ENCODE measurements at places on chromosomes 13 and 19. TPM values are rescaled to one million over a fixed set of nuclear protein-coding genes. Genes with fewer than 3 reads are reported as not detected.

- H3K4me3 ChIP-seq: no peak overlapping the region
- no peaks in the 10 kb centered on the region for H3K36me3 ChIP-seq
Observed at GRCh38 chr13:114226699-114227323, 7.9 kb upstream of the CDC16 start.

DNA sequence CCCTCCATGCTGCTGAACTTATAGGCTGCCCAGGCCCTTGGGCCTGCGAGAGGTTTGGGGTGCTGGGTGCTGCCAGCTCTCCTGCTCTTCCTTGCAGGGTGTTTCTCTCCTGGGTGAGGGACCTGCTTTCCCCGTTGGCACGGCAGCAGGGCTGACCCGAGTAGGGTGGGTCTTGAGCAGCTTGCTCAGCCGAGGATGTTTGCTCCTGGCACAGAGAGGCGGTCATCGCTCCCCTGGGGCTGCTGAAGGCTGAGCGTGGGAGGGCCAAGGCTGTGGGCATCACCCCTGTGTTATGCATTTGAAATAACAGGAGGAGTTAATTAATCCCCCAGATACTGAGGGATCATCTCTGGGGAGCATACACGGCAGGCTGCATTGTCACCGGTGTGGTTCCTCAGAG is 5.3 kb downstream of the KCTD15 start:
- H3K4me1 ChIP-seq: peaks cover 10% of the 10 kb centered on the region
- H3K27me3 ChIP-seq: peaks cover 18% of the 10 kb centered on the region
- no peak overlapping the region for H3K4me3 ChIP-seq
- no peak for DNase-seq
- no peak overlapping the region for H3K27ac ChIP-seq

- no peak for DNase-seq
- H3K4me1 ChIP-seq: peaks cover 27% of the 10 kb centered on the region
- H3K27me3 ChIP-seq: peaks cover 2% of the 10 kb centered on the region
Observed at GRCh38 chr13:45301263-45301662, 39.7 kb downstream of the TPT1 start.

GRCh38 chr13:107866941-107867623 is 348.3 kb downstream of the LIG4 start:
- DNase-seq: no peak
- no peak overlapping the region for H3K27ac ChIP-seq
- no peak overlapping the region for H3K4me3 ChIP-seq
- peaks cover 38% of the 10 kb centered on the region for H3K27me3 ChIP-seq
- no peaks in the 10 kb centered on the region for H3K36me3 ChIP-seq
- H3K4me1 ChIP-seq: peaks cover 8% of the 10 kb centered on the region

GRCh38 chr19:45676851-45677263 is 8.8 kb downstream of the GIPR start:
- peaks cover 19% of the 10 kb centered on the region for H3K4me1 ChIP-seq
- peaks cover 9% of the 10 kb centered on the region for H3K27me3 ChIP-seq
- no peaks in the 10 kb centered on the region for H3K36me3 ChIP-seq
- peak; percentile 38 for DNase-seq
- peak overlapping the region; percentile 56 for H3K4me3 ChIP-seq

- DNase-seq: no peak
- no peaks in the 10 kb centered on the region for H3K36me3 ChIP-seq
- H3K4me3 ChIP-seq: no peak overlapping the region
- no peak overlapping the region for H3K27ac ChIP-seq
Observed at GRCh38 chr19:18379803-18380747, 5.9 kb upstream of the GDF15 start.

- H3K27me3 ChIP-seq: peaks cover 2% of the 10 kb centered on the region
- no peaks in the 10 kb centered on the region for H3K36me3 ChIP-seq
- H3K4me1 ChIP-seq: no peaks in the 10 kb centered on the region
- no peak for DNase-seq
Observed at GRCh38 chr13:98349731-98350305, 172.7 kb upstream of the RNF113B start.

DNA sequence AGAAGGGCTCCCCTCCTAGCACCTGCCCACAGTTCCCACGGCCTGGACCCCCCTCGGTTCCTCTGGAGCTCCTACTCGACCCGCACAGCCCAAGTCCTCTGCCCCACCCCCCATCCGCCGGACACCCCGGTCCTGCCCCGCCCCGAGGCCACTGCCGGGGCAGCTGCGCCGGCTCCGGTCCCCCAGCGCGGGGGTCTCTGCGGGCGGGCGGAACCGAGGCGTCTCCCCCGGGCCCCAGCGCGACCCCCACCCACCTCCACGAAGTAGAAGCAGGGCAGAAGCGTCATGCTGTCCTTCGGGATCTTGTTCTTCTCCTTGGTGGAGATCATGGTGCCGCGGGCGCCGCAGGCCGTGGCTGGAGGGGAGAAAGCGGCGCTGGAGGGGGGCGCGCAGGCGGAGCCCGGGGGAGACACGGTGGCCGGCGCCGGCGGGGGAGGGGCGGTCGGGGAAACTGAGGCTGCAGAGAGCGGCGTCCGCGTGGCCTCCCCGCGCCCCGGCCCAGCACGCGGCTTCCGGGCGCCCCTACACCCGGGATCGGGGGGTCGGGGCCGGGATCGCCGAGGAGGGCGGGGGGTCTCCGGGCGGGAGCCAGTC is 427 bp downstream of the PLPPR3 start:
- H3K4me1 ChIP-seq: no peaks in the 10 kb centered on the region
- no peak overlapping the region for H3K4me3 ChIP-seq
- H3K27ac ChIP-seq: no peak overlapping the region
- H3K27me3 ChIP-seq: peaks cover 21% of the 10 kb centered on the region

DNA sequence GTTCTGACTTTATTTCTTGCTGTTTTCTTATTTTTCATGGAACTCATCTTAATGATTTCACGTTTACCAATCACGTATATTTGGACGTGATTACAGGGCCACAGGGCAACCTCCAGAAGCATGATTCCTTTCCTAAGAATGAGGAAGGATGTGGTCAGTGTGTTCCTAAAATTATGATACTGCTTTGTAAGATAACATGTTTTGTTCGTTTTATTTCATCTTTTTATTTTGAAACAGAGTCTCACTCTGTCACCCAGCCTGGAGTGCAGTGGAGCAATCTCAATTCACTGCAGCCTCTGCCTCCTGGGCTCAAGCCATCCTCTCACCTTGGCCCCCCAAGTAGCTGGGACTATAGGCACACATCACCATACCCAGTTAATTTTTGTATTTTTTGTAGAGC is 24.8 kb upstream of the LAIR1 start:
- peak overlapping the region; percentile 79 for H3K4me3 ChIP-seq
- DNase-seq: no peak
- H3K27me3 ChIP-seq: peaks cover 24% of the 10 kb centered on the region
- peak overlapping the region; percentile 93 for H3K27ac ChIP-seq
- H3K36me3 ChIP-seq: peaks cover 2% of the 10 kb centered on the region

DNA sequence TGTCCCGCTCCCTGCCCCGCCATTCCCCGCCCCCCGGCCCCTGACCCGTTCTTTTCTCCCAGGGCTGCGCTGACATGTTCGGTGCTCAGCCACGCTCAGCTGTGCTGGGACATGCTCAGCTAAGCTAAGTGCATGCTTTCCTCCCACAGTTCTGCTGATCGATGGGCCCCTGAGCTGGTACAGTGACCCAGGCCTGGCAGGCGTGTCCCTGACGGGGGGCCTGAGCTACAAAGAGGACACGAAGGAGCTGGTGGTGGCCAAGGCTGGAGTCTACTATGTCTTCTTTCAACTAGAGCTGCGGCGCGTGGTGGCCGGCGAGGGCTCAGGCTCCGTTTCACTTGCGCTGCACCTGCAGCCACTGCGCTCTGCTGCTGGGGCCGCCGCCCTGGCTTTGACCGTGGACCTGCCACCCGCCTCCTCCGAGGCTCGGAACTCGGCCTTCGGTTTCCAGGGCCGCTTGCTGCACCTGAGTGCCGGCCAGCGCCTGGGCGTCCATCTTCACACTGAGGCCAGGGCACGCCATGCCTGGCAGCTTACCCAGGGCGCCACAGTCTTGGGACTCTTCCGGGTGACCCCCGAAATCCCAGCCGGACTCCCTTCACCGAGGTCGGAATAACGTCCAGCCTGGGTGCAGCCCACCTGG is 3.7 kb downstream of the TNFSF9 start:
- H3K27me3 ChIP-seq: peaks cover 34% of the 10 kb centered on the region
- no peak overlapping the region for H3K4me3 ChIP-seq
- no peak overlapping the region for H3K27ac ChIP-seq
- H3K4me1 ChIP-seq: peaks cover 63% of the 10 kb centered on the region

- no peak for DNase-seq
- no peak overlapping the region for H3K27ac ChIP-seq
- H3K4me1 ChIP-seq: no peaks in the 10 kb centered on the region
- H3K27me3 ChIP-seq: no peaks in the 10 kb centered on the region
Observed at GRCh38 chr13:38265132-38265497, 84.5 kb upstream of the UFM1 start.

DNA sequence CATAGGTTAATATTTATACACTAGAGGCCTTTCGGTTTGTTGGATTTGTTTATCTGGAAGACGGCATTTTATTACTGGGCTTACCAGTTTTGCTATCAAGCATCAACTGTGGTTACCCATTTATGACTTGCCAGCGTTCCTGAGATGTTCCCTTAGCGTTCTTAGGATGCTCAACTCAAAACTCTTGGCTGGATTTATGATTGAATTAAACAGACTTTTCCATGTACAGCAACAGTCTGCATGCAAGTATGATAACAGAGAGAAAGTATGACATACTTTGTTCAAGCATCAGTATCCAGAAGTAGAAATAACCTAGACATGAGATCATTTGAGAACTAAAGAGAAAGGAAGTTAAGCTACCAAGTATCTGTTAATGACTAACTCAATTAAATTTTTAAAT is 29.9 kb upstream of the RNF113B start:
- H3K27ac ChIP-seq: no peak overlapping the region
- no peaks in the 10 kb centered on the region for H3K36me3 ChIP-seq
- no peaks in the 10 kb centered on the region for H3K27me3 ChIP-seq
- no peaks in the 10 kb centered on the region for H3K4me1 ChIP-seq
- no peak overlapping the region for H3K4me3 ChIP-seq
- no peak for DNase-seq

DNA sequence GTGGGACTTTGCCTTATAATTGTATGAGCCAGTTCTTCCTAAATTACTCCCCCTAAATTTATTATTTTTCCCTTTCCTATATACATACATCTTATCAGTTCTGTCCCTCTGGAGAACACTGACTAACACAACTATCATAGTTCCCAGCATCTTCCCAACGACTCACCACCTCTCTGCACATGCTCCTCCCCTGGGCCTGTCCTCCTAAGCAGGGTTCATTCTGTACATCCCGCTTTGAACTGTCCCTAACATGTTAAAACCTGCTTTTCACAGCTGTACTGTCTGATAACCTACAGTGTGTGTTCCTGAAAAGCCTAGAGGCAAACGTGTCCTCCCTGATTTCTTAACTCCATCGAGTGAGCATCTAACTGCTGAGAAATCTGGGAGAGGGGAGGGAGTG is 141.7 kb downstream of the EFNB2 start:
- DNase-seq: no peak
- H3K27me3 ChIP-seq: no peaks in the 10 kb centered on the region
- no peaks in the 10 kb centered on the region for H3K4me1 ChIP-seq
- no peak overlapping the region for H3K27ac ChIP-seq

GRCh38 chr19:10817291-10818038 is 18.5 kb downstream of the TMED1 start:
- H3K27me3 ChIP-seq: no peaks in the 10 kb centered on the region
- H3K27ac ChIP-seq: no peak overlapping the region
- peaks cover 44% of the 10 kb centered on the region for H3K36me3 ChIP-seq
- DNase-seq: no peak

GRCh38 chr19:5956323-5956722 is 21.6 kb downstream of the RANBP3 start:
- H3K27ac ChIP-seq: peak overlapping the region; percentile 73
- peaks cover 20% of the 10 kb centered on the region for H3K36me3 ChIP-seq
- H3K4me3 ChIP-seq: no peak overlapping the region

DNA sequence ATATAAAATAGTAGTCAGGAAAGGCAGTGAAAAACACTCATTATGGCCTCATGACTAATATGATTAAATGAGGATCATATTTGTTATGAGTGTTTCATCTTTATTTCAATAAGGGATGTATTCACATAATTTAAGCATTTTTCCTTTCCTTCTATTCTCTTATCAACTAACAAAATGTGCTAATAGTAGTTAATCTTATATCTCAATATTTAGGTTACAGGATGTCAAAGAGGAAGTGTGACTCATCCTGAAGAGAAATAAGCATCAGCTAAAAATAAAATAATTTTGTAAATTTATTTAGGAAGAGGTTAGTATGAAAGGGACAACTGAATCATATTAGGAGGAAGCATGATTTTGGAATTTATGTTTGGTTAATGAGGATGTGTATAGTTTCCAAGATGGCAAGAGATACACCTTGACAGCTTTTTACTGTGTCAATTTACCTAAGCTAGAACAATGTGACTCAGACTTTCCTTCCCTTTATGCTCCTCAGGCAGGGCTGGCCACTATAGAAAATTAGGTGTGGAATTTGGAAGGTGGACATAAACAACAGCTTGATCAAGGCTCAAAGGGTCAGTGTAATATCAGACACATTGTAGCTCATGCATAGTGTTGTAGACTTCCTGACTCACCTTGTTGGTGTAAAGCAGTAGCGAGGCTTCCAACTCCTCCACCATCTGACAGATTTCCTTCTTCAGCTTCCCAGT is 172.7 kb downstream of the SLITRK1 start:
- no peak overlapping the region for H3K4me3 ChIP-seq
- H3K27ac ChIP-seq: no peak overlapping the region
- H3K4me1 ChIP-seq: no peaks in the 10 kb centered on the region
- no peaks in the 10 kb centered on the region for H3K36me3 ChIP-seq
- DNase-seq: no peak
- no peaks in the 10 kb centered on the region for H3K27me3 ChIP-seq

DNA sequence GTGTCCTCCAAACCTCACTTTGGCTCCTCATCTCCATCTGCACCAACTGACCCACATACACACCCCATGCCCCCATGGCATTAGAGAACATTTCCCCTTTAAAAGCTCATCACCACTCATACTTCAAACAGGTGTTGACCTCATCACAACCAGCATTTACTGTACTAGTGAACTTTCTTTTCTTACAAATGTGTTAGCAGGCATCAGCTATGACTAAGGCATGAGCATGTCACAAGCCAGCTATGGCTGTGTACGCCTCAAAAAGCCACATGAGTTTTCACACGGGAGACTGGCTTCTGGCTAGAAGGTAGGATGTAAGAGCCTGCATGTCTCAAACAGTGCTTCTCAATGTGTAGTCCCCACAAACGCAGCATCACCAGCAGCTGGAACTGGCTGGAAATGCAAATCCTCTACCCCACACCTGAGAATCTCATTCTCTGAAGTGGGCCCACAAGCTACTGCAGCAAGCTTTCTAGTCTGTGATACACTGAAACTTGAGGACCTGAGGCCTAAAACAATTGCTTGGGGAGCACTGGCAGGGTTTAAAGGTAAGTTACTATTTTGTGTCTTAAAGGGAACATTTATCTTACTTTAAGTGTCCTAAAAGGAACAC is 66.8 kb downstream of the TUBGCP3 start:
- peaks cover 2% of the 10 kb centered on the region for H3K4me1 ChIP-seq
- H3K4me3 ChIP-seq: no peak overlapping the region
- H3K27ac ChIP-seq: no peak overlapping the region
- peaks cover 16% of the 10 kb centered on the region for H3K36me3 ChIP-seq
- DNase-seq: no peak

GRCh38 chr19:7469669-7470285 is 19.1 kb downstream of the PEX11G start:
- H3K27ac ChIP-seq: no peak overlapping the region
- no peak for DNase-seq
- H3K36me3 ChIP-seq: peaks cover 9% of the 10 kb centered on the region
- H3K27me3 ChIP-seq: no peaks in the 10 kb centered on the region

The OR7C1 gene
- not detected for total RNA-seq

The SLC8A2 gene
- not detected for total RNA-seq

The NANOS3 gene
- total RNA-seq: not detected

The ZNF837 gene
- total RNA-seq: 1.5 TPM

The VSTM1 gene
- total RNA-seq: not detected

The CCDC169 gene
- total RNA-seq: not detected

The SIGLEC6 gene
- total RNA-seq: 0.69 TPM

The PTH2 gene
- 1.2 TPM for total RNA-seq

The KEAP1 gene
- total RNA-seq: 93.8 TPM

The LENG1 gene
- 9.1 TPM for total RNA-seq
